ENCODE measurements at places on chromosomes 3 and 15. TPM values are rescaled to one million over a fixed set of nuclear protein-coding genes. Genes with fewer than 3 reads are reported as not detected.

DNA sequence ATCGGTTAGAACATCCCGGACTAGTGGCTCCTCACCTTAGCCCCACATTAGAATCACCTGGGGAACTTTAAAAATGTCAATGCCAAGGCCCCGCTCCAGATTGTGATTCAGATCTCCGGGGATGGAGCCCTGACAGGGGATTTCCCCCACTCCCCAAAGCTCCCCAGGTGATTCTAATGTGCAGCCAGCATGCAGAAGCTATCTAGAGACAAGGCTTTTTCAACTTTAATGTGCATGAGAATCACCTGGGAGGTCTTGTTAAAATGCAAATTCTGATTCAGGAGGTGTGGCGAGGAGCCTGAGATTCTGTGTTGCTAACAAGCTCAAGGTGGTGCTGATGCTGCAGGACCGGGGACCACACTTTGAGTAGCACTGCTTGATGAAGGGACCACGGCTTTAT lies 156.7 kb downstream of the RAB11A start:
- DNase-seq = no peak

The NAALADL2 gene
- 36.9 TPM for total RNA-seq

DNA sequence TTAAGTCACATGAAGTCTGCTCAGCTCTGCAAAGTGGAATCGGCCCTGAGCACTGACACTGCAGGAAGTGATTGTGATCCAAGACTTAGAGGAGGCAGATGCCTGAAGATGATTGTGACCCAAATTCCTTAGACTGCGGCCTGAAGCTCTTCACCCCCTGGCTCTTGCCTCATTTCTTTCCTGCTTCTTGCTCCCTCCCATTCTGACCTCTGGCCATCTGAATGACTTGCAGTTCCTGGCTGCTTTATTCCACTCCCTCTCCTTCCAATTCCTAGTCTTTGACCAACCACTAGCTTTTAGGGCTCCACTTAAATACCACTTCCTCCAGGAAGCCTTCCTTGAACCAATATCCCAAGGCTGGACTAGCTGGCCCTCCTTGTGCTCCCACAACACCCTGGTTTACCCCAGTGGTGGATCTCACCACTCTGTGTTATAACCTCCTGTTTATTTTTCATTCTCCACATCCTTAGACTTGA lies 9.9 kb upstream of the EPB42 start:
- DNase-seq = no peak

The SQOR gene
- 48.0 TPM for total RNA-seq

The ALDH1L1 gene
- 4.1 TPM for total RNA-seq

DNA sequence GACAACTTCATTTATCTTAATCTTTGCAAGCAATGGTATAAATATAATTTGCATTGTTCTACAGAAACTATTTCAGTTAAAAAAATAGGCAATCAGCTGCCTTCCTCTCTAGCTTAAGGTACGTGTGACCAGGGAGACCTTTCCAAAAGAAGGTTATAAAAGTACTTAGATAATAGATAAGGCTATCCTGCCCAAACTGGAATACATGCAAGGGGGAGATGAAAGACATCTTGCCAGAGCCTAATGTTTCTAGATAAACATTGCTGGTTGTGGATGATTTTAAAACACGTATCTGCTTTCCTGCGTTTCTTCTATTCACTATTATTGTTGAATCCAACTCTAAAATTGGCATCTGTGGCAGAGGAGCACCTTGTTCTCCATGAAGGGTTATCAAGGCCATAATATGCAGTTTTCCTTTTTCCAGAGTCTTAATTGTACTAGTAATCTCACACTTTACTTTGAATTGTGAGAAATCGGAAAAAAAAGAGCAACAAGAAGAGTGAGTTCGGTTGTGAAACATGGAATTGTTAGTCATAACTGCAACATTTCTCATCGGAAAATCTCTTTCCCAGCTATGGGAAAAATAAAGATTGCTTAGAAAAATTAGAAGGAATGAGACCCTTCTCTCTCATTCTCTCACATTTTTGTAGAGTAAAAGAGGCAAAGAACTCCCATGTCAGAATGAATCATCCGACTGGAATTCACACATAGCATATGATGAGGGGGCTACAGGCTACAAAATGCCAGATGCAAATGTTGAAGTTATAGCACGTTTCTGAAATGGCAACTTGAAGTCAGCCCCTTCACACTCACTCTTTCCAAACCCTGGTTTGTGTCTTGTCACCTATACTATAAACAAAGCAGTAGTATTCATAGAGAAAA lies 936.1 kb upstream of the NR2F2 start:
- no peak for DNase-seq

The CAPN3 gene
- total RNA-seq = 21.9 TPM

The SENP7 gene
- 38.2 TPM for total RNA-seq

DNA sequence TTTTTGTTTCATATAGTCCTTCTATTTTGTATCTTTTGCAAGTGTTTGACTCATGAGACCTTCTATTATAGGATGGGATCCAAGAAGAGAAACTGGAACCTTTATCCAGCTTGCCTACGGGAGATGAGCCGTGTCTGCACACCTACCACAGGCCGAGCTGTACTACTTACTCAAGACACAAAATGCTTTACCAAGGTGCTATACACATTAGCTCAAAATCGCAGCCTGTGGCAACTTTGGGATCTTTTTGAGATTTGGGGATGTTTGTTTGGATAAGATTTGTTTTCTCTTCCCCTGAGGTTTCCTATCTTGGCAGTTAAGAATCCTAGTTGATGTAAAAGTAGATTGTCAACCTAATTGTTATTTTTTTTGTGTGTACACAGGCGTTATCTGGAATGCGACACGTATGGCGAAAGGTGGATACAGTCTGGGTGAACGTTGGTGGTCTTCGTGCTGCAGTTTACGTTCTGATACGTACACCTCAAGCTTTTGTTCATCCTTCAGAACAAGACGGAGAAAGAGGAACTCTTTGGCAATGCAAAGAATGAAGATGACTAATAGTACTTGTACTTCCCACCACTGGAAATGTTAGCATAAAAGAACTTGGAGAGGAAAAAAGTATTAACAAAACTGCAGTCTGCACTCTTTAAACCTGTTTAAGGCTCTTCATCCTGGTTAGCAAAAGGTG lies 13.1 kb upstream of the SETD5 start:
- DNase-seq = no peak

DNA sequence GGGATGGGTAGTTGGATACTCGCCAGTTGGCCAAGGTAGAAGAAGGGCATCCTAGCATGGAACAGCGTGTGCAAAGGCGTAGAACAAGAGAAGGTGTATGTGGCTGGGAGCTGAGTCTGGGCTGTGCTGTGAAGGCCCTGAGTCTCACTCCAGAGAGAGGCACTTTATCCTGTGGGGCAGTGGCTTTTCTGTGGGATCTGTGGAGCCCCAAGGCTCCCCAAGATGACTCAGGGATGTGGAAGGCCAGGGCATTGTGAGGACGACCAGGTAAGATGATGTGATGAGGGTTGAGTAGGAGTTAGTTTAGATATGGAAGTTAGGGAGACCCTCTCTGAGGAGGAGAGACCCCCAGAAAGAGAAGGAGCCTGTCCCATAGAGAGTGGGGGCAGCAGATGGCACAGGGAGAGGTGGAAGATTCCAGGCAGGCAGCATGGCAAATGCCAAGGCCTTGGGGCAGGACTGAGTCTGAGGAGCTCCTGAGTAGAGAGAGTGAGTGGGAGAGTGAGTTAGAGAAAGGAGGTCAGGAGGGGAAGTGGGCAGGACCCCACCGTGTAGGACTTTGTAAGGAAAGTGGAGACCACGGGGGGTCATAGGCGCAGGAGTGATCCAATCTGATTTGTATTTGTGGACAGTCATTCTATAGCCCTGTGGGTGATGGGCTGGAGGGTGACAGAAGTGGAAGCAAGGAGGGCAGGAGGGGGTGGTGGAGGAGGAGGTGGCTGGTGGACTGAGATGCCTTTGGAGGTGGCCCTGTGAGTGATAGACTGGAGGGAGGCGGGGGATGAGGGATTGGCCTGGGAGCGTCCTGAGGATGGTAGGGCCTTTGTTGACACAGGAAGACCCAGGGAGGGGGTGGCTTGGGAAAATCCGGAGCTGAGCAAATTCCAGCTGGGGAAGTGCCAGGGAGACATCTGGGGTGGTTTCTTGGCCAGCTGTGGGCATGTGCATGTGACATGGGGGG lies 50.3 kb downstream of the FBLN2 start:
- no peak for DNase-seq

DNA sequence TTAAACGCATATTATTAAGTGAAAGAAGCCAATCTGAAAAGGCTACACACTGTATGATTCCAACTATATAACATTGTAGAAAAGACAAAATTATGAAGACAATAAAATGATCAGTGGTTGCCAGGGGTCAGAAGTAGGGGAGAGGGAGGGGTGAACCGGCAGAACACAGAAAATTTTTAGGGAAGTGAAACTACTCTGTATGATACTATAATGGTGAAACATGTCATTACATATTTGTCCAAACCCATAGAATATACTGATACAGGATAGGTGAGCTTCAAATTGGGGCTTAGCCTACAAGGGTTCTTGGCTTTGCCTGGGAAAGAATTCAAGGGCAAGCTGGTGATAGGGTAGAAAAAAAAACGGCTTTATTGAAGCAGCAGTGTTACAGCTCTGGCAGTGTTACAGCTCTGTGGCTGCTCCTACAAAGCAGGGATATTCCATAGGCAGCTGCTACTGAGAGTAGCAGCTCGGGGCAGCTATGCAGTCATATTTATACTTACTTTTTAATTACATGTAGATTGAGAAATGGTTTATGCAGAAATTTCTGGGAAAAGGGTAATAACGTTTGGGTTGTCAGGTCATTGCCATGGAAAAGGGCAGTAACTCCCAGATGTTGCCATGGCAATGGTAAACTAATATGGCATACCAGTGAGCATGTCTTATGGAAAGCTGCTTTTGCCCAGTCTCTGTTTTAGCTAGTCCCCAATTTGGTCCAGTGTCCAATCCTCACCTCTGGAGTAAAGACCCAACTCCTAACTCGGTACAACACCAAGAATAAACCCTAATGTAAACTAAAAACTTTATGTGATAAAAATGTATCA lies 125.1 kb upstream of the SLC25A36 start:
- DNase-seq = no peak

DNA sequence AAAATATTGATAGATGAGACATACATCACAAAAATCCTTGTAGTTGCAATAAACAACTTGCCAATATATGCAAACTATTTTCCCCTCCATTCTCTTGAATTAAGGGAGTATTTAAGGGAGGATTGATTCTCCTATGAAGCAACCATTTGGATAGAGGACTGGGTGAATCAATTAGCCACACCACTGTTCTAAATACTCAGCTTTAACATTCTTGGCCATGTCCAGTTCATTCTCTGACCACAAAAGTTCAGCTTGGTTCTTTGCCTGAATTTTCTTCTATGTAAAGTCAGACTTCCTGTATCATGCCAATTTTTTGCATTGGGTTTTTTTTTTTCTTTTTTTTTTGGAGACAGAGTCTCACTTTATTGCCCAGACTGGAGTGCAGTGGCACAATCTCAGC lies 15.8 kb upstream of the SEC11A start:
- no peak for DNase-seq

The SIDT1 gene
- total RNA-seq = 4.5 TPM

The CELSR3 gene
- 1.5 TPM for total RNA-seq

The BUB1B gene
- total RNA-seq = 0.67 TPM

The TMCO5A gene
- total RNA-seq = not detected

The IQCH gene
- 2.1 TPM for total RNA-seq

GRCh38 chr3:108757404-108757982 lies at the start of gene RETNLB:
Gene RETNLB, minus strand, starts transcription at chr3:108757410. Its CDS starts 225 bp downstream, at chr3:108757185.
- no peak for DNase-seq

GRCh38 chr3:158727206-158728060 lies 4.8 kb downstream of the RARRES1 start:
- DNase-seq = no peak

DNA sequence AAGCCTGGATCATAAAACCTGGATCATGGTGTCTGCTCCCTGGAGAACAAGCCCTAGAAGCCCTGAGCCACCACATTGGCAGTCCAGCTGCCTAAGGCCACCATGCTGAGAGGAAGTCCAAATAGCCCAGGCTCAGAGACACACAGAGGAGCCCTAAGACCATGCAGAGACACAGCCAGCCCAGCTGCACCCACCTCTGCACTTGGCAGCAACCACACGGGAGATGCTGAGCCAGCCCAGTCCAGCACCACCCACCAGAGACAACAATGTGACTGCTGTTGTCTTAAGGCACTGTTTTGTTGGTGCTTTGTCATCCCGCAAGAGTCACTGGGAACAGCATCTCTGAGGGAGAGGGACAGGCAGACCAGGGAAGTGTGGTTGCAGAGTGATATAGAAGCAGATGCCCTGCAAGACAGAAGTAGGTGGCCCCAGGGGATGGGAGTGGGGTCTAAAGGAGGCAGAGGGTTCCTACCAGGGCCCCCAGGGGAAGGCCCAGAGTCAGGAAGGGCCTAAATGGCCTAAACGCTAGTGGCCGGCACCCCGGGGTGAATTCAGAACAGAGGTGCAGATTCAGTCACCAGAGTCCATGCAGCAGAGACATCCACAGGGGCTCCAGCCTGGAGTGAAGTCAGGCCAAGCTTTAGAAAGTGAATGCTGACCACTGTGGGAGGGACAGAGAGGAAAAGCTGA lies 105.4 kb upstream of the PRR20G start:
- DNase-seq = no peak

DNA sequence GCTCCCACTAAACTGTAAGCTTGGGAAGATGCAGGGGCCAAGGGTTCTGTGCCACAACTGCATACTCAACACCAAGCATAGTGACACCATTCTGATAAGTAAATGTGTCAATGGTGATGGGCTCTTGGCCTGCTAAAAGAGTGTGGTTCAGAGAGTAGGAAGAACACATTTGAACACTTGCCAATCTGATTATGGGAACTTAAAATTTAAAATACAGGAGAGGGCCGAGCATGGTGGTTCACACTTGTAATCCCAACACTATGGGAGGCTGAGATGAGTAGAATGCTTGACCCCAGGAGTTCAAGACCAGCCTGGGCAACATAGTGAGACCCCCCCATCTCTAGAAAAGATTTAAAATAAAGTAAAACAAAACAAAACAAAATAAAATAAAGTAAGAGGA lies 34.1 kb downstream of the PTPN9 start:
- DNase-seq = no peak

DNA sequence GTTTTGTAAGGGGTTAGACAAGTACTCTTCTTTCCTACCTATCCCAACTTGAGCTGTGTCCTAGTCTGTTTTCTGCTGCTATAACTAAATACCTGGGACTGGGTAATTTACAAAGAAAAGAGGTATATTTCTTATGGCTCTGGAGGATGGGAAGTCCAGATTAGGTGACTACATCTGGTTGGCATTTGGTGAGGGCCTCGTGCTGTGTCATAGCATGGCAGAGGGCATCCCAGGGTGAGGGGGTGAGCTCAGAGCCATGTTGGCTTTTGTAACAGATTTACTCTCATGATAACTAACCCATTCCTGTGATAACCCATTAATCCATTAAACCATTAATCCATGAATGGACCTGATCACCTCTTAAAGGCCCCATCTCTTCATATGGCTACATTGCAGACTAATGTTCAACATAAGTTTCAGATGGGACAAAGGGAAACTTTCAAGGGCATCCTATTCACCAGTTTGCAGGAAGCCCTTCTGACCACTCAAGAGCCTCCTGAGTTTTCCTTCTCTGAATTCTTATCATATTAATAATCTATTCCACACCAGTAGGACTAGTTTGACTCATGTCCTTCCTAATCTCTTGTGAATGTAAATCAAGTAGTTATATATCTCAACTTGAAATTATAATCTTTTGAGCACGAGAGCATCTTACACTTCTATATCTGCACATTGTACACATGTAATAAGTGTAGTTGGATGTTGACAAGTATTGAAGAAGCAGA lies 185.7 kb upstream of the ZPLD1 start:
- DNase-seq = no peak

GRCh38 chr15:31434588-31435260 lies 108.1 kb downstream of the KLF13 start:
- no peak for DNase-seq

GRCh38 chr3:183506674-183507320 lies 48.7 kb downstream of the KLHL6 start:
- DNase-seq = no peak

- DNase-seq = no peak
Observed at GRCh38 chr3:194777729-194778128, 92.0 kb downstream of the FAM43A start.

The LARP6 gene
- total RNA-seq = 40.7 TPM
